ENCODE measurements at places on chromosomes 12 and 14. TPM values are rescaled to one million over a fixed set of nuclear protein-coding genes. Genes with fewer than 3 reads are reported as not detected.

GRCh38 chr14:56826214-56826613, 15.9 kb upstream of the OTX2 start:
- no peak overlapping the region for H3K27ac ChIP-seq

- no peaks in the 10 kb centered on the region for H3K36me3 ChIP-seq
- no peaks in the 10 kb centered on the region for H3K27me3 ChIP-seq
- no peak overlapping the region for H3K27ac ChIP-seq
- H3K4me3 ChIP-seq, result no peak overlapping the region
- H3K4me1 ChIP-seq, result peaks cover 3% of the 10 kb centered on the region
- DNase-seq, result no peak
Measured at GRCh38 chr12:5489760-5490406, 58.0 kb downstream of the NTF3 start.

GRCh38 chr12:122840580-122841513, 5.6 kb downstream of the HIP1R start:
- peak overlapping the region; percentile 14 for H3K4me3 ChIP-seq
- no peaks in the 10 kb centered on the region for H3K36me3 ChIP-seq
- no peak for DNase-seq

DNA sequence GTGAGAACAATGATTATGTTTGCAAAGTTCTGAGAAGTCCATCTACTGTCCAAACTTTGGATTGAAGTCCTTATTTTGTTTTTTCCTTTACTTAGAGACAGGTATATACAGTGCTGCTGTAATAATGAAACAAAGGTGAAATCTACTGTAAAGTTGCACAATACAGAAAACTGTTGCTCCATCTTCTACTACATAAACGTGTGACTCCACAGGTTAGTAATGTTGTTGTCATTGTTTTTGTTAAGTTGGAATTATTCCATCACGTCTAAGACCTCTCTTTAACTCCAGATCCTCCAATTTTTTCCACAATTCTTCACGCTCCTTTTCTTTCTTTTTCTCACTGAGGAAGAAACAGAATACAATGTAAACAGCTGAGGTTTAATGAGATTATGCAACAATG, 57.0 kb upstream of the GPHB5 start:
- peaks cover 16% of the 10 kb centered on the region for H3K36me3 ChIP-seq
- no peaks in the 10 kb centered on the region for H3K27me3 ChIP-seq
- H3K4me3 ChIP-seq, result no peak overlapping the region
- H3K4me1 ChIP-seq, result no peaks in the 10 kb centered on the region

- peak overlapping the region; percentile 14 for H3K27ac ChIP-seq
- no peak for DNase-seq
- H3K4me3 ChIP-seq, result peak overlapping the region; percentile 90
- H3K4me1 ChIP-seq, result peaks cover 29% of the 10 kb centered on the region
- no peaks in the 10 kb centered on the region for H3K36me3 ChIP-seq
Measured at GRCh38 chr14:104794099-104794498, 1.4 kb downstream of the AKT1 start.

GRCh38 chr14:31229638-31230572, 22.3 kb upstream of the HECTD1 start:
- no peaks in the 10 kb centered on the region for H3K27me3 ChIP-seq
- H3K27ac ChIP-seq, result no peak overlapping the region
- DNase-seq, result no peak
- H3K36me3 ChIP-seq, result no peaks in the 10 kb centered on the region
- no peak overlapping the region for H3K4me3 ChIP-seq

- no peak overlapping the region for H3K4me3 ChIP-seq
- H3K4me1 ChIP-seq, result peaks cover 27% of the 10 kb centered on the region
- no peaks in the 10 kb centered on the region for H3K27me3 ChIP-seq
- no peaks in the 10 kb centered on the region for H3K36me3 ChIP-seq
- no peak overlapping the region for H3K27ac ChIP-seq
- DNase-seq, result peak; percentile 89
Measured at GRCh38 chr12:2853626-2854025, 3.2 kb downstream of the TEX52 start.

GRCh38 chr12:14769969-14770495, 33.2 kb downstream of the WBP11 start:
- peak overlapping the region; percentile 97 for H3K27ac ChIP-seq
- H3K36me3 ChIP-seq, result peaks cover 13% of the 10 kb centered on the region
- H3K4me1 ChIP-seq, result peaks cover 53% of the 10 kb centered on the region
- peak overlapping the region; percentile 99 for H3K4me3 ChIP-seq
- H3K27me3 ChIP-seq, result peaks cover 12% of the 10 kb centered on the region

- peaks cover 7% of the 10 kb centered on the region for H3K4me1 ChIP-seq
- H3K36me3 ChIP-seq, result no peaks in the 10 kb centered on the region
- no peaks in the 10 kb centered on the region for H3K27me3 ChIP-seq
- H3K27ac ChIP-seq, result peak overlapping the region; percentile 15
Measured at GRCh38 chr12:14921218-14921617, 17.1 kb downstream of the ERP27 start.

DNA sequence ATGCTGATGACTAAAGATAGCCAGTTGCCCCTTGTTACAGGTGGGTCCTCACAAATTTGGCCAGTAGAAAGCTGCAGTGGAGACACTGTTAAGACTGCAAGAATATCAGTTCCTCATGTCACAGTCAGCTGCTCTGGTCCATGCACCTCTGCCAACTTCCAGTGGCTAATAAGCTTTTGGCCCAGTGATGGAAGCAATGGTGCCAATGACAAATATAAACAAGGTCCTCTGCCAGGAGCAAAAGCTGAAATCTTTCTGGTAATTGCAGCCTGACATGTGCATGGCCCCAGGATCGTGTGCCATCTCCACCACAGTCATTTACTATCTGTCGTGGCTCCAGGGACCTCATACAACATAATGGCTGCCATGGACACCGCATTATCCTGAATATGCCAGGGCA, 85.4 kb upstream of the TMEM260 start:
- no peak for DNase-seq
- no peak overlapping the region for H3K4me3 ChIP-seq

DNA sequence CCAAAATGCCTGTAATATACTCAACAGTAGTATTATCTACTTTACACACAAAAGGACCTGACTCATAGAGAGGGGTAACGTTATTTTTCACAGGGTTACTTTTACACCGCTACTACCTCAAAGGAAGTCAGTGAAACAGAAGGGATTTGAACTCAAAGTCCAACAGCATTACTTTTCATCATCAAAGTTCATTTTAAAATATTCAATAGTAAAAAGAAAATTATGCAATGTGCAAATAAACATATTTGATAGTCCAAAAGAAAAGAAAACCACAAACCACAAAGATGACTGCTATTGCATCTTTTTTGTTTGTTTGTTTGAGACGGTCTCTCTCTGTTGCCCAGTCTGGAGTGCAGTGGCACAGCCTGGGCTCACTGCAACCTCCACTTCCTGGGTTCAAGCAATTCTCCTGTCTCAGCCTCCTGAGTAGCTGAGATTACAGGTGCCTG, 15.5 kb downstream of the KIF21A start:
- H3K27ac ChIP-seq, result no peak overlapping the region
- no peaks in the 10 kb centered on the region for H3K4me1 ChIP-seq
- H3K27me3 ChIP-seq, result no peaks in the 10 kb centered on the region
- no peak overlapping the region for H3K4me3 ChIP-seq

- no peak overlapping the region for H3K4me3 ChIP-seq
- no peak for DNase-seq
- peaks cover 8% of the 10 kb centered on the region for H3K4me1 ChIP-seq
- H3K27me3 ChIP-seq, result no peaks in the 10 kb centered on the region
Measured at GRCh38 chr12:115968211-115968610, 309.3 kb downstream of the MED13L start.

DNA sequence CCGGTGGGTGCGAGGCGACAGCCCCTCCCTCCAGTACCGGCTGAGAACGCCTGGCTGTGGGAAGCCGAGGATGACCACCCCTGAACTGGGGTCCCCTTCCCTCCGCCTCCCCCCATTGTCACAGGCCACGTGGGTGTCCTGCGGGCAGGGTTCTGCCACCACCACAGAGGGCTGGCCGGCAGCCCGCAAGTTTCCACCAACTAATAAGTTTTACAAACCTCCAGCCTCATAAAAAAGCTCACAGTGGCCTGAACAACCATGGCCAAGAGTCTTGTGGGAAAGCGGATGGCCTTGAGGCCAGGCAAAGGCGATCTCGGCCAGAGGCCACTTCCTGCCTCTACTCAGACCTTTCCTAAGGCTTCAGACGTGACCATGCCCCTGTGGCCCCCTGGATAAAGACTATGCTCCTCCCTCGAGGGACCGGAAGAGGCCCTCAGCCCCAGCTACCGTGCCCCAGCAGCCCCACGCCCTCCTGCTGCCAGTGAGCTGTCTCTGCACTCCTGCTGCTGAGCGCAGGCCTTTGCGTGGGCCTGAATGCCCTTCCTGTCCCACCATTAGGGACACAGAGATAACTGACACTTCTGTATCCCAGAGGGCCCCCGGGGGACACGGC, 46.1 kb upstream of the DLK1 start:
- peak overlapping the region; percentile 92 for H3K27ac ChIP-seq
- no peak overlapping the region for H3K4me3 ChIP-seq
- no peaks in the 10 kb centered on the region for H3K27me3 ChIP-seq
- no peak for DNase-seq
- H3K36me3 ChIP-seq, result no peaks in the 10 kb centered on the region
- H3K4me1 ChIP-seq, result peaks cover 44% of the 10 kb centered on the region

GRCh38 chr12:67025543-67026114, 243.5 kb upstream of the CAND1 start:
- no peaks in the 10 kb centered on the region for H3K27me3 ChIP-seq
- H3K4me3 ChIP-seq, result no peak overlapping the region
- DNase-seq, result peak; percentile 66
- H3K27ac ChIP-seq, result no peak overlapping the region

DNA sequence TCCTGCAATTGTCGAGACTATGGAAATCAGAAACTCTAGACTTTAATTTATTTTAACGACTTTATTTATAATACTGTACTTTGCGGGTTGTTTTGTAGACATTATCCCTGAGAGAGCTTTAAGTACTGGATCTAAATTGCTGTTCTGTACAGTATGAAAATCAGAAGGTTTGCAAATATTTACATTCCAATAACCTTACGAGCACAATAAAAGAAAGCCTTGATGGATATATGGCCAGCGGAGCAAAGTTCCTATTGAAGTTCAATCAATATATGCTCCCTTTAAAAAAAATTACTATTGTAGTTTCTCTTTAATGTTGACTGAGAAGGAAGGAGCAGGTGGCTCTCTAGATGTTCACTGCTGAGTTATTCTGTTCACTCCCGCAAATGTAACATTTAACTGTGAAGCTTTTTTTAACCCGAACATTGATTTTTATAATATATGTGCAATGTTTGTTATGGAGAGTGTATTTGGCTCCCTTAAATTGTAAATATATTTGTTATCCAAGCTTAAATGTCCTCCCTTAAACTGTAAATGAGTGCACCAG, 235.3 kb downstream of the PLCZ1 start:
- H3K4me3 ChIP-seq, result no peak overlapping the region
- H3K4me1 ChIP-seq, result no peaks in the 10 kb centered on the region
- H3K27ac ChIP-seq, result no peak overlapping the region
- H3K36me3 ChIP-seq, result no peaks in the 10 kb centered on the region
- no peak for DNase-seq
- H3K27me3 ChIP-seq, result no peaks in the 10 kb centered on the region

DNA sequence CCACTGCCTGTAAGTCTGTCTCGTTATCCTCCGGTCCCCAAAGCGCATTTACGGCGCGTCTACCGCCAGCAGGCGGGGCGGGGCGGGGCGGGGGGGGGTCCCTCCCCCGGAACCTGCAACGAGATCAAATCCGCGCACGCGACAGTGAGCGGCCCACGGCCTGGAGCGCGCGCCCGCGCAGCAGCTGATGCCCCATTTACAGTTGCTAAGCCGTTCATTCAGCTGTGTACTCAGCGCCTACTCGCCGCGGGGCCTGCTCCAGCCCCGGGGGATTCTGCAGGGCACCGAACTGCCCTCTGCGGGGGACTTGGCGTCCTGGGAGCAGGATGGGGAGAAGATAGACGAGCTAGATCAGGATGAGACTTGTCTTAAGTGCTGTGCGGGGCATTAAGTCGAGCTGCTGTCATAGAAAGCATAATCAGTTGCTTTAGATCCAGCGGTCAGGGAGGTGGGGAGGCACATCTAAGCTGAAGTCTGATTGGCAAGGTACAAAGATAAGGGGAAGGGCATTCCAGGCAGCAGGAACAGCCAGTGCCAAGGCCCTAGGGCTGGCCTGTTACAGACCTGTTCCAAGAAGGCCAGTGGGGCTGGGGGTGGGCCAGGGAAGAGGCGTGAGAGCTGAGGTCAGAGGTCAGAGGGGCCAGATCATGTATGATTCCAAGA, 1.4 kb upstream of the CCDC85C start:
- H3K27me3 ChIP-seq, result peaks cover 36% of the 10 kb centered on the region
- peak overlapping the region; percentile 96 for H3K27ac ChIP-seq
- no peaks in the 10 kb centered on the region for H3K36me3 ChIP-seq

DNA sequence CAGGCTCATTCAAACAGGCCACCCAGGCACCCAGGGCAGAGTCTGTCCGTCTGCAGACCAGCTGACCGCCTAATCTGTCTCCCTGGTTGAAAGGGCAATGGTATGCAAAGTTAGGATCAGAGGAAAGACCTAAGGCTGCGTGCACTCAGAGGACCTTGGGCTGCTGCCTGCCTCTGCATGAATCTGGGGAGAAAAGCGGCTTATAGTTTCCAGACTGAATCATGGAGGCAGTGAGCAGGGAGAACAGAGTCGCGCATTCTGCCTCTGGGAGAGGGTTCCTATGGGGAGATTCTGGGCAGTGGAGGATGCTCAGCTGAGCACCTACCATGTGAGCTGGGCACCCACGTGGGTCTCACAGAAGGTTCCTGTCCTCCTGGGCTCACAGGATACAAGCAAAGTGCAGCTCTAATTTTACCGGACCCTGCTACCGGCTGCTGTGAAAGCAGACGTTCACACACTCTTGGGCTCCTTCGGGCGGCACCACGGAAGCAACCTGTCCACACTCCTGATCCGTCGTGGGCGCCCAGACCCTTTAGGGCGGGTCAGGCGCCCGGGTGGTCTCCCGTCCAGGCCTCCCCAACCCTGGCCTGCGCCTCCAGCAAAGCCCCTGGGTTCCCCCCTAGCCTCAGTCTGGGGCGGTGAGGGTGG, 772 bp downstream of the SCARB1 start:
- peaks cover 45% of the 10 kb centered on the region for H3K4me1 ChIP-seq
- peaks cover 3% of the 10 kb centered on the region for H3K36me3 ChIP-seq
- H3K4me3 ChIP-seq, result peak overlapping the region; percentile 90
- peaks cover 9% of the 10 kb centered on the region for H3K27me3 ChIP-seq
- H3K27ac ChIP-seq, result peak overlapping the region; percentile 50

The RBP5 gene
- total RNA-seq, result 0.65 TPM

The SSPN gene
- 4.1 TPM for total RNA-seq

The HHIPL1 gene
- total RNA-seq, result 2.3 TPM

The PPFIA2 gene
- total RNA-seq, result 8.3 TPM

The RGS6 gene
- 2.8 TPM for total RNA-seq

The FBLN5 gene
- total RNA-seq, result 1.0 TPM

The ANKRD33 gene
- total RNA-seq, result not detected

The KRT74 gene
- not detected for total RNA-seq

The CKAP4 gene
- 99.4 TPM for total RNA-seq

The OTUB2 gene
- 4.8 TPM for total RNA-seq

The SPATS2 gene
- total RNA-seq, result 45.7 TPM
